ENCODE measurements at places on chromosomes 7 and 10.

- no peak overlapping the region for H3K27ac ChIP-seq
- DNase-seq = no peak
- peaks cover 3% of the 10 kb centered on the region for H3K27me3 ChIP-seq
- H3K4me3 ChIP-seq = no peak overlapping the region
- no peaks in the 10 kb centered on the region for H3K4me1 ChIP-seq
Observed at GRCh38 chr10:80730522-80730921, 192.8 kb downstream of the SH2D4B start.

- H3K27me3 ChIP-seq = no peaks in the 10 kb centered on the region
- no peaks in the 10 kb centered on the region for H3K4me1 ChIP-seq
- H3K36me3 ChIP-seq = no peaks in the 10 kb centered on the region
- no peak for DNase-seq
- H3K27ac ChIP-seq = no peak overlapping the region
Observed at GRCh38 chr10:130767116-130767730, 544.3 kb downstream of the TCERG1L start.

- H3K4me1 ChIP-seq = peaks cover 38% of the 10 kb centered on the region
- no peaks in the 10 kb centered on the region for H3K36me3 ChIP-seq
- H3K27ac ChIP-seq = no peak overlapping the region
- H3K4me3 ChIP-seq = no peak overlapping the region
- no peak for DNase-seq
Observed at GRCh38 chr10:119275085-119275484, 67.7 kb downstream of the GRK5 start.

DNA sequence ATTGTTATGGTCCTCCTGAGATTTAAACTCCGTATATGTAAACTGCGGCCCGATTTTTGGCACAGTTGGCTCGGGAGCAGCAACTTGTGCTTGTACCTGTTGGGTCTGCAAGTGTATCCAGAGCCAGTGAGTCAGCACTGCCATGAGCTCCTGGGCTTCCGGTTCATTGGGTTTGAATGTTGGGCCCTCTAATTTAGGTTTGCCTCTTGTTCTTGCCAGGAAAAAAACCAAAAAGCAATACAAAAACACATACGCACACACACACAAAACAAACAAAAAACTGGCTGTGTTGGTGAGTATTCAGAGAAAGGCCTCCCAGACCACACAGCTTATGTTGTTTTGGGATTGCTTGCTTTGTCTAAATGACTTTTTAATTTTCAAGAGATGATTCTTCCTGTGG, 26.3 kb downstream of the SND1 start:
- H3K36me3 ChIP-seq = peaks cover 24% of the 10 kb centered on the region
- peaks cover 2% of the 10 kb centered on the region for H3K4me1 ChIP-seq
- no peak overlapping the region for H3K27ac ChIP-seq

GRCh38 chr7:885893-886625, 9.7 kb downstream of the GET4 start:
- no peaks in the 10 kb centered on the region for H3K27me3 ChIP-seq
- H3K4me3 ChIP-seq = no peak overlapping the region
- no peak overlapping the region for H3K27ac ChIP-seq

- no peak overlapping the region for H3K4me3 ChIP-seq
- H3K27me3 ChIP-seq = peaks cover 3% of the 10 kb centered on the region
- DNase-seq = no peak
- no peaks in the 10 kb centered on the region for H3K36me3 ChIP-seq
- no peak overlapping the region for H3K27ac ChIP-seq
- H3K4me1 ChIP-seq = no peaks in the 10 kb centered on the region
Observed at GRCh38 chr7:98771941-98772603, 97.7 kb downstream of the TMEM130 start.

- no peak for DNase-seq
- H3K27ac ChIP-seq = no peak overlapping the region
- H3K4me1 ChIP-seq = no peaks in the 10 kb centered on the region
- no peaks in the 10 kb centered on the region for H3K36me3 ChIP-seq
- no peak overlapping the region for H3K4me3 ChIP-seq
Observed at GRCh38 chr10:74683621-74684364, 142.6 kb upstream of the KAT6B start.

DNA sequence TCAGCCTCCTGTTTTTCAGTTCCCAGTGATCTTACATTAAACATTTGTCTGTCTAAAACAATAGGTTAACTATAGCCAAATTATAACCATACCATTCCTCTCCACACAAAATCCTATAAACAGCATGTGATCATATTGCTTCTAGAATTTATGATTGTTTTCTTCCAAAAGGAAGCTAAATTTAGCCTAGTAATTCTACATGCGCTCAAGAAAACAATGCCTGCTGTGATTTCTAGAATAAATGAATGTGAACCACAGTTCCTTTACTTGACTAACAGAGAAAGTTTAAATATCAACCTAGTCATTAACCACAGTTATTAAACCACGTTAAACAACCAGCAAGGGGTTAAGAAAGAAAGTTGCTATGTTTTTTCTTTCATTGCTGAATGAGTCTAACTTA, 26.4 kb downstream of the MET start:
- no peak overlapping the region for H3K27ac ChIP-seq
- no peaks in the 10 kb centered on the region for H3K4me1 ChIP-seq
- no peak overlapping the region for H3K4me3 ChIP-seq
- no peak for DNase-seq
- no peaks in the 10 kb centered on the region for H3K36me3 ChIP-seq
- H3K27me3 ChIP-seq = no peaks in the 10 kb centered on the region

DNA sequence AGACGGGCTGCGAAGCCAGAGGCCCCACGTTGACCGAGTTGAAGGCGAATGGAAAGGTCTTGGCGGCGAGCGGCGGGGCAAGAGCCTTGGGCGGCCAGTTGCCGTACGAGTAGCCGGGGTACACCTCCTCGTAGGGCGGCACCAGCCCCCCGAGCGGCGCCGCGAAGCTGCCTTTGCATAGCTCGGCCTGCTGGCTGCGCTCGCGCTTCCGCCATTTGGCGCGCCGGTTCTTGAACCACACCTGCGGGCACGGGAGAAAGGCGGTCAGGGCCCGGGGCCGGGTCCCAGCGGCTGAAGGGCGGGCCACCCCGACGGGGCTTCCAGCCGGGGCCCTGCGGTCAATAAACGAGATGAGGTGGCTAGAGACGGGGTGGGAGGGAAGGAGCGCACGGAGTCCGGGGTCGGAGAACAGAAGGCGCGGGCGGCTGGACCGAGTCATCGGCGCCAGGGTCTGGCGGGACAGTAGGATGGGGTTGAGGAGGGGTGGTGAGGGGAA, 4.8 kb downstream of the ELOVL3 start:
- peaks cover 35% of the 10 kb centered on the region for H3K4me1 ChIP-seq
- H3K27me3 ChIP-seq = peaks cover 38% of the 10 kb centered on the region
- peak; percentile 73 for DNase-seq

Measured in CD4-positive, alpha-beta T cell (primary cell).